ENCODE measurements at places on chromosomes 16 and 17.
A peak's percentile ranks its signal among the peaks of the same experiment; 100 is the strongest.

DNA sequence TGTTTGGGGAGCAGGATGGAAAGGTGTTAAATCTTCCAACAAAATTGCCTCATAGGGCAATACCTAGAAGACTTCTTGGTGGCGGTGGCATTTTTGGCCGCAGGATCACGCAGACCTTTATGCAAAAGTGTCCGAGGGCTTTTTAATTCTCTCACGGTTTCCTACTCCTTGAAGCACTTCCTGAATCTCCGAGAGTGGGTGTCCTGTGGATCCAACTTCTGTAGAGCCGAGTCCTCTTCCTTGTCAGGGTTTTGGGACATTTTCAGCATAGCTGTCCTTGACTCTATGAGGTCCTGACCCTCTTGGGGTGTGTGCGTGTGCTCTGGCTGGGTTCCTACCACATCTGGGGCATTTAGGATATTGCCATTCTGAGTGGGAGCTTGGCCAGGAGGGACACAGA is 31.7 kb downstream of the IL21R start:
- DNase-seq: no peak

DNA sequence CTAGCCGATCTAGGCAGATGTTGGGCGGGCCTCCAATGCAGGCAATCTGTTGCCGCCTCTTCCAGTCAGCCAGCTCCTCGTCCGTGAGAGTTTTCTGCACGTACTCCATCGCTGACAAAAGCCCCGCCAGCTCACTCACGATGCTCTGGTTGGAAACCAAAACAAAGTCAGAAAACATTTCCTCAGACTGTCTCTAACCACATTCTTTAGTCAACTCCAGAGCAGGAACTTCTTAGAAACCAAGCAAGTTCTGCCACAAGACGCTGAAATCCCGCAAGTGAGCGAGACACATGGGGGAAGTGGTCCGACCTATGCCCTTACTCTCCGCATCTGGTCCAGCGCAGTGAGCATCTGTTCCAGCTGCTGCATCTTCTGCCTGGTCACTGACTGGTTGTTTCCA is 49.1 kb downstream of the STAT5A start:
- peak; percentile 95 for DNase-seq

DNA sequence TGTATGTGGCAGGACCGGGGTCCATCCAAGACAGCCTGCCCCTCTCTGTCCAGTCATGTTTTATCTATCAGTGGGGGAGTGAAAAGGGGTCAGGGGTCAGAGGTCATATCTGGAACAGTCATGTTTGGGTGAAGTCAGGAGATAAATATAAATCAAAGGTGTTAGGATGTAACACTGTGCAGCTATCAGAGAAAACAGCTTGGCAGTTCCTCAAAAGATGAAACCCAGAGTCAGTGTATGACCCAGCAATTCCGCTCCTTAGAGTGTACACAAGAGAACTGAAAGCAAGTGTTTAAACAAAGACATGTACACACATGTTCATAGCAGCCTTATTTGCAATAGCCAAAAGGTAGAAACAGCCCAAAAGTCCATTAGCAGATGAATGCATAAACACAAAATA is 361.3 kb downstream of the FOXL1 start:
- no peak for DNase-seq

DNA sequence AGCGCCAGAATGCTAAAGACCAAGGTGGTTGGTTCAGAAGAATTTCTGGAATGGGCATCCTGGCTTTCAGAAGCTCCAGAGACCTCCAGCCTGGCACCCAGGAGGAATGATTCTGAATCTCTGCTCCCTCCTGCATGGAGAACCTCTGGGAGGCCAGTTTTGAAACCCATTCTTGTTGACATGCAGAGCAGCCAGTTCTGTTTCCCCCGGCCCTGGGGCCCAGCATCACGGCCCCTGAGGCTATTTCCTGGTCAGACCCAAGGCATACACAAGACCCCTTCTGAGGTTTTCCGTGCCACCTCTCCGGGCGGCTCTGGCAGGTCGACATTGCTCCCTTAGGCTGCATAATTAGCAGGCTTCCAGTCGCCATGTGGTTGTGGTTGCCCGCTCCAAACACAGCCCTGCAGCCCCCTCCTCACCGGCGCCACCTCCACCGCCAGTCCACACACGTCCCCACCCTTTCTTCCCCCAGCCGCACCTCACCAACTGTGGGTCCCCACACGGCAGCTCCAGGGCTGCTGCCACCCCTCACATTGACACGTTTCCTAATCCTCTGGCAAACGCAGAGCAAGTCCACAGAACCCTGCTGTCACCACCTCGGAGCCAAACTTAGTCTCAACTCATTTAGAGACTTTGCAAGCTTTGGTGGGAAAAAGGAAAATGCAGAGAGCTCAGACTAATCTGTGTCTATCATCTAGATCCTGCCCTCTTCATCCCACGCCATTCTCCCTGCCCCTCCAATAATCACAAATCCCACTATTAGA is 367.1 kb downstream of the SOX9 start:
- DNase-seq: no peak

- no peak for DNase-seq
Measured at GRCh38 chr17:7068268-7068667, 11.8 kb downstream of the CLEC10A start.

DNA sequence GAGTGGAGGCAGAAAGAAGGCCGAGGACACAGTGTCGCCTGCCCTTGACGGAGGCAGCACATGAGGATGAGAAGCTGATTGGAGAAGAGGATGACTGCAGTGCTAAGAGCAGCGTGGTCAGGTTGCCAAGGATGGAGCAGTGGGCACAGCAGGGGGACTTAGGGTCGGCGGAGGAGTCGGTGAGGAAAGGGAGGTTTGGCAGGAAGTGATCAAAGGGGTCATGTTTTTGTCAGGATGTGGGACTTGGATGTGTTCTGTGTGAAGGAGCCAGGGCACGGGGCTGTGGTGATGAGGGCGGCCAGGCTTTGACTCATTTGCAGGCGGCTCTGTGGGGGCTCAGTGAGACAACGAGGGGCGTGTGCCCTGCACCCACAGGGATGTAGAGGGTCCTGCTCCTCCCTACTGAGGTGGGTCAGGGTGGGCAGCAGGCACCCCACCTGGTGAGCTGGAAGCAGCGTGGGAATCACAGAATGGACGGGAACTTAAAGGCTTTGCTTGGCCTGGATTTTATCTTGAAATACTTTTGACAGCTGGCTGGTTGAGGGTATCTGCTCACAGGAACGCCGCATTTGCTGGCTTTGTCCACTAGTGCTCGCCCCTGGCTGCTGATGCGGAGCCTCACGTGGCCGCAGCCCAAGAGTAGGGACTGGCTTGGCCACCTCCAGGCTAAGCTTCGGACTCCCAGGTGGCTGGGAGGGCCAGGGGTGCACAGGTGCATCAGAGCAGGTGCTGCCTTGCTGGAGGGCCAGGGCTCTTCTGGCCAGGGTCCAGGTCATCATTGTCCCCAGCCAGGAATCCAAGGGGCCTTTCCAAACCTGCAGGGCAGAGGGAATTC is 6.0 kb downstream of the MPG start:
- peak; percentile 48 for DNase-seq

- DNase-seq: peak; percentile 66
Measured at GRCh38 chr17:376936-377863, 24.6 kb upstream of the RPH3AL start.

All from mesenchymal stem cell (in vitro differentiated cells and primary cell).